RWPE2 (cell line): ENCODE measurements at places on chromosomes 13 and 19.

- DNase-seq, result no peak
Observed at GRCh38 chr19:23957660-23958281, 43.1 kb downstream of the ZNF726 start.

- no peak for DNase-seq
Observed at GRCh38 chr13:38564256-38565150, 122.4 kb upstream of the FREM2 start.

- DNase-seq, result no peak
Observed at GRCh38 chr13:23969647-23970046, 72.3 kb upstream of the C1QTNF9B start.

DNA sequence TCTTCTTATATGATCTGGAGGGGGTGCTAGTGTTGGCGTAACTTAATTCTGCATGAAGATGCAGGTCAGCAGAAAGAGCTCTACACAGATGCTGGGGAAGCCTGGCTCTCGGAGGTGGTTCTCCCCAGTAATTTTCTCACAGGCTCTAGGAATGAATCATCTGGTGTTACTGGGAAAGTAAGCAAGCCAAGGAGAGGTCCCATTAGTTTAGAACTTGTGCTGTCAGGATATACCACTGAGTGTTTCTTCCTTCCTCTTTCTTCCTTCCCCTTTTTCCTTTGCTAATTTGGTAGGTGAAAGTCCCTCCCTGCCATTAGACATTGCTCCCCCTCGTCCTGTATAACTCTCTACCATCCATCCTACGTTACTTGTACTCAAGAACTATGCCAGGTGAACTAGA lies 68.3 kb downstream of the ATP8A2 start:
- no peak for DNase-seq

DNA sequence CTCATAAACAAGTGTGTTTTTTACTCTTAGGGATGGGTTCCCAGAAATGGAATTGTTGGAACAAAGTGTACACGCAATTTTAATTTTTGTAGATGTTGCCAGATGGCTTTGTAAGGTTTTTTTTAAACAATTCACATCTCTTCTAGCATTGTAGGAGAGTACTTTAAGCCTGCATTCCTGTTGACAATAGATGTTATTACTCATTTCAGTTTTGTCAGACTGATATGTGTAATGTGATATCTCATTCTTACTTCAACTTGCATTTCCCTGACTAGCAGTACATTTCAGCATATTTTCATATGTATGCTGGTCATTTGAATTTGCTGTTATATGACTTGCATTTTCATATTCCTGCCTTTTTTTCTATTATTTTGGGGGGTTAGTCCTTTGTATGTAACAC lies 186.6 kb upstream of the SLITRK6 start:
- no peak for DNase-seq

- DNase-seq, result no peak
Observed at GRCh38 chr19:3868770-3869456, at the start of gene ZFR2. ZFR2 (minus strand) TSS chr19:3869038; CDS start chr19:3869017, 21 bp downstream.

DNA sequence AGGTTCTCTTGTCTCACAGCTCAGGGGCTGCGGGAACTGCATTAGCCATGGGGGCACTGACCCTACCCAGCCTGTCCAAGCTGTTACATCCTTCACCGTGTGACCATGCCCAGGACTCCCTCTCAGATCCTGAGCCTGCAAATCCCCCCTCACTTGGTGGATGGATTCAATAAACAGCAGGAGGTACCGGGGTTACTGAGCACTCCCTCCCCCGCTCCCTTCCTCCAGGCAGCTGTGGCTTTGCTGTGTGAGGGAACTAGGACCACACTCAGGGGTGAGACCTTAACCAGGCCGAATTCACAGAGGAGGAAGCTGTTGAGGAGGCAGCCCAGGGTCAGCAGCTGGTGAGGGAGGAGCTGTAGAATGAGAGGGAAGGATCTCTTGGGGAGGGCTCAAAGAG lies 27.0 kb upstream of the CEACAM1 start:
- DNase-seq, result no peak

GRCh38 chr19:53012006-53012405 lies 1.7 kb upstream of the ERVV-1 start:
- no peak for DNase-seq

DNA sequence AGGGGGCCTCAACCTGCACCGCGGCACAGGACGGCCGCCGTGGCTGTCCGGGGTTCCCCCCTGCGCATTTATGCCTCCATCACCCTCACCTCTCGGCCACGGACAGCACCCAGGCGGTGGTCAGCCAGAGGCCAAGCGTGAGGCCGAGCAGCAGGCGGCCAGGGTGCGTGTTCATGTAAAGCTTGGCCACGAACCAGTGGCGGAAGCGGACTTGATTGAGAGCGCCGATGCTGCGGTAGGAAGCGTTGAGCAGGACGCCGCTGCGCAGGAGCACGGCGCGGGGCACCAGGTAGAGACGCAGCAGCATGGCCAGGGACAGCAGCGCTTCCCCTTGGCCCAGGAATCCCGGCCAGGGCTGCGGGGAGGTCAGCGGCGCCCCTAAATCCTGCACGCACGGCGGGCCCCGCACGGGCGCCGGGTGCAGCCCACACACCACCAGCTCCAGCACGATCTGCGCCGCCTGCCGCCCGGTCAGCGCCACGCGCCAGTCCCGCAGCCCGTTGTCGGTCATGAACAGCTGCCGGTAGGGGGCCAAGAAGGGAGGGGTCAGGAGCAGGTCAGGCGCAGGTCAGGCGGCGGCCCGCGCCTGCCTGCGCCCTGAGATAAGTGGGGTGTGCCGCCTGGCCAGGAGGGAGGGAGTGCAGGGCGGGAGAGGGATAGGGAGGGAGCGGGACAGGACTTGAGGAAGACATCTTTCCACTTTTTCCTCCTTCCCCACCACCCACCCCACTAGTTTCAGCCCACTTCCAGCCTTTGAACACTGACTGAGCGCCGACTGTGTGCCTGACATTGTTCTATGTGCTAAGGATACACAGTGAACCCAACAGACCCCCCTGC lies 6.5 kb downstream of the KCNN4 start:
- no peak for DNase-seq

- no peak for DNase-seq
Observed at GRCh38 chr19:32811151-32811550, 58.4 kb downstream of the SLC7A9 start.
